IPS DF 6.9 (cell line): ENCODE measurements at places on chromosomes 16 and 17.

DNA sequence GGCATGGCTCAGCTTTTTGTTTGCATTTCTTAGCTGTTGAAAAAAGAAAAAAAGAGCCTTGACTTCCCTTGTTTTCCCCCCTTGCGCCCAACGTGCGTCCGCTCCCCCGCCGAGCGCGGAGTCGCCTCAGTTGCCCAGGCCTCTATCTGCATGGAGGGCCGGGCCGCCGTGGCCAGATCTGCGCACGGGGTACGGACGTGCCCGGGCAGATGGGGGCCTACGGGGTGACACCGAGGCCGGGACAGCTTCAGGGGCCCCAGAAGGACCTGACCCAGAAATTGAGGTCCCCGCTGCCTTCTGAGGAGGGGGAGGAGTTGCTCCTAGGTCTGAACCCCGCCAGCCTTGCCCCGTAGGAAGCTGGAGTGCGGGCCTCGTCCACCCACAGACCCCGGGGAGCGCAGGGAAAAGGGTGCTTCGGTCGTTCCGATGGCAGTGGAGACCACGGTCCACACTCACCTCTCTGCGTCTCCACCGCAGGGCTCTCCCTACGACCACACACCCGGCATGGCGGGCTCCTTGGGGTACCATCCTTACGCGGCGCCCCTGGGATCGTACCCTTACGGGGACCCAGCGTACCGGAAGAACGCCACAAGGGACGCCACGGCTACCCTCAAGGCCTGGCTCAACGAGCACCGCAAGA lies 1.5 kb downstream of the IRX5 start:
- no peak for DNase-seq

DNA sequence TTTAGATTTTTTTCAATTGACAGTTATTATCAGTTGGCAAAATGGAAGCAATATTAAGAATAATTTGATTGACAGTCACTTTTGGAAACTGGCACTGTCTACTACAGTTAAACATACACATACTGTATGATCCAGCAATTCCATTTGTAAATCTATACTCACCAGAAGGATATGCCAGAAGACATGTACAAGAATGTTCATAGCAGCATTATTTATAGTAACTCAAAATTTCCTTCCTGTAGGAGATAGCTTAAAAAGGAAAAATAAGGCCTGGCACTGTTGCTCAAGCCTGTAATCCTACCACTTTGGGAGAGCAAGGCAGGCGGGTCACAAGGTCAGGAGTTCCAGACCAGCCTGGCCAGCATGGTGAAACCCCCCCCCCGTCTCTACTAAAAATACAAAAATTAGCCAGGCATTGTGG lies 89.3 kb downstream of the VMP1 start:
- no peak for DNase-seq

DNA sequence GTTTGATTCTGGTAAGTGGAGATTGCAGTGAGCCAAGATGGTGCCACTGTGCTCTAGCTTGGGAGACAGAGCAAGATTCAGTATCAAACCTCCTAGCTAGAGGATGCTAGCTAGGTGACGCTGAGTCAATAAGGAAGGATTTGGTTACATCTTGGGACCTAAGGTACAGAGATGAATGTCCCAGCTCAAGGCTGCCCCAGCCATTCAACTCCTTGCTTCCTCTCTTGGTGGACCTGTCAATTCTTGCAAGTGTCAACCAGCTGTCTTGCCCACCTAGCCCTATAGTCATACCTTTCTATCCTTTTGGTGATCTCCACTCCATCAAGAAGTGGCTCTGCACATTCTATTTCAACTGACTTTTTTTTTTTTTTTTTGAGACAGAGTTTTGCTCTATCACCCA lies 1.4 kb upstream of the MILR1 start:
- no peak for DNase-seq

GRCh38 chr16:29308644-29309546 lies 97.6 kb downstream of the NPIPB11 start:
- no peak for DNase-seq

DNA sequence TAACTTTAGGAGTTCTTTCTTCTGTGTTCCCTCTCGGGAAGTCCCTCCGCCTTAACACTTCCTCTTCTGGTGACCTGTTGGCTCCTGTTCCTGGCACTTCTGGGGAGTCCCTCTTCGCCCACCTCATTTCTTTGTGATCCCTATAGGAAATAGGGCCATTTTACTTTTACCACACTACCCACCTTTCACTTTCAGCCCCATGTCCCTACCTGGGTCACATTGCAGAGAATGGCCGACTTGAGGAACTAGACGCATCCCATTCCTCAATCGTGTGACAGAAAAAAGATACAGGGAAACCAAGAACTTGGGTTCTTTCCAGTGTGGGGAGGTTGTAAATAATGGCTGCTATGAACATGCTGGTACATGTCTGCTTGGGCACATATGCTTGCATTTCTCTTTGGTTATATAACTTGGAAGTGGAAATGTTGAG lies 6.6 kb downstream of the IL21R start:
- no peak for DNase-seq

GRCh38 chr17:82201498-82201910 lies 11.1 kb downstream of the CCDC57 start:
- DNase-seq: no peak

DNA sequence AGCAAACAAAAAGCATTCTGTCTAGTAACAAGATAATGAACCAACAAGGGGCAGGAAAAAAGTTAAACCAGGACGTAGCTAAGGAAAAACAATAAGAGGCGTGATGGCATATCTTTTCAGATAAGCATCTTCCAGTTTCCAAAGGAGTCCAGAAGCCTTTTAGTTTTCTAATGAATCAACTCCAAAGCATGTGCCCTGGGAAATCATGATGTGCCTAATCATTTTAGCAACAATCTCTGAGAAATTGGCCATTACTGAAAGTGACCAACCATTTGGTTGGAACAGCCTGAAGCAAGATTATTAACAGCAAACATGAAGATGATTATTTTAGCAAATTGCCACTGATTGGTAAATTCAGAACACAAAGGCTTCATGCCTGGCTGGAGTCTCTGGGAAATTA lies 440.9 kb upstream of the MAF start:
- no peak for DNase-seq

DNA sequence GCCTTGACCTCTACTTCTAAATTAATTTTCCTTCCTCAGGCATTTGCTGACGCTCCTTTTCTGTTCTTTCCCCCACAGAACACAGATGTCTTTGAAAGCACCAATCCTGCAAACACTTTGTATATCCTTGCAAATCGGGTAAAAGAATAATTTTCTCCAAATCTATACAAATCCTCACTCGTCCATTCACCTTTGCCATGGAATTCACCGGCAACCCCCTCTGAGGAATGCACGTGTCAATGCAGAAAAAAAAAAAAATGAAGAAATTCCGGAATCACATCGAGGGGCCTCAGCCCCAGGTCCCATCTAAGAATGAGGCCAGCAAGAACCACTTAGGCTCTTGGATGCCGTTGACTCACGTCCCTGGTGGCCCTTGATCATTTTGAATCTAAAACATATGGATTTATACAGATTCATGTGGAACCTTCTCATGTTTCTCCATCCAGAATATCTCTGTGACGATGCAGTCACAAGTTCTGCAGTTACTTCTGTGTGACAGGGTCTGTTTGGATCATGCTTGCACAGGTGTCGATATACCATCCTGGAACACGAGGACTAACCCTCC lies 136.9 kb downstream of the RBFOX3 start:
- DNase-seq: no peak

DNA sequence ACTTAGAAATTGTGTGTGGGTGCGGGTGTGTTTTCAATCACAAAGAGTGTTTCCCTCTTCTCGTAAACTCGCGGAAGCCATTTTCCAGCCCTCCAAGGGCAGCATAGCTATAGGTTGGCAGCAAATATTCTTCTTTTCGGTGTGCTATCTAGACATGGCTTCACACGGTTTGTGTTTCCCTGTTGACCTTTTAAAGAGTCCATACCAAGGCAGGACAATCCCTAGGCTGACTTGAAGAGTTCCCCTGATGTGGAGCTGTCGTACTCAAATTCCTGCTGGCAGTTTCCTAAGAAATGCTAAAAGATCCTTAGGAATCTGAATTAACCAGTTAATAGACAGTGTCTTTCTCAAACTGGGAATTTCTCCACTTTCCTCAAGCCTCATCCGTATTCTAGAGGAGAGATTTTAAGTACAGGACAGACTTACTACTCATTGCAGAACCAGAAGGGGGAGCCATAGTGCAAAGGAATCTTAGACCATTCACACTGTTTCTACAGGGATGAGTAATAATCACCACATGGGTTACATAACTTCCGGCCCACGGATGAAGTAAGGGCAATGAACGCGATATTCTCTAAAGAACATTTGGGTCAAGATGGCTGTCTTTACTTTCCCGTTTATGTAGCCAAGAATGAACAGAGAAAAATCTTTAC lies 288.6 kb upstream of the ELAC2 start:
- peak; percentile 68 for DNase-seq

DNA sequence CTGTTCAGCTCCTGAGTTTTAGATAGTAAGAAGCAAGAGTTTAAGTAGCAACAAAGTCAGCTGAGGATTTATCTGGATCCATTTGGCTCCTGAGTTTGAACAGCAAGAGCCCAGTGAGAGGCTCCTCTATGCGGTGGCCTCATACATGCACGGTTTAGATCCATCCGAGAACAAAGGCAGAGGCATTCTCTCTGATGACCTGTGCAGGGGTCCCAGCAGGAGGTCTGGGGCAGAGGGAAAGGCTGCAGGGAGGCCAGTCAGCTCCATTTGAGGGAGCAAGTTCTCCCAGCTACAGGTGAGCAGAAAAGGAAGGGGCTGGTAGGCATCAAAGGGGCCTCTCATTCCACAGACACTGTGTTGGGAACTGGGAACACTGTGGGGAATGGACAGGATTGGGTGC lies 16.5 kb downstream of the PITPNM3 start:
- DNase-seq: no peak

GRCh38 chr17:66381701-66382362 lies 79.4 kb downstream of the PRKCA start:
- DNase-seq: no peak

DNA sequence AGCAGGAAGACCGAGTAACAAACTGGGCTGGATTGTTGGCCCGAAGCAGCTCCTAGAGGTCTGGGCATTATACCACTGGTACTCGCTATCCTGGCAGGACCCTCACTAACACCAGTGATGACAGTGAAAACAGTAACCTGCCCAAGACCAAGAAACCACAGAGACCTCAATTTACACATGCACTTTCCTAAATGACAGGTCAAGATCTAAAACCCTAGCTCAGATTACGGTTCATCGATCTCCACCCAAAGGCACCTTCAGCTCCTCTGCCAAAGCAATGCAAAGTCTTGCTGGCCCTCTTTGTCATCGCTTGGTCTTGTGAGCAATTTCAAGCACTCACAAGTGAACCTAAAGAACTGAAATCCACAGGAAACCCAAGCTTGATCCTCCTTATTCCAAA lies 1.5 kb downstream of the PIP4K2B start:
- DNase-seq: no peak

DNA sequence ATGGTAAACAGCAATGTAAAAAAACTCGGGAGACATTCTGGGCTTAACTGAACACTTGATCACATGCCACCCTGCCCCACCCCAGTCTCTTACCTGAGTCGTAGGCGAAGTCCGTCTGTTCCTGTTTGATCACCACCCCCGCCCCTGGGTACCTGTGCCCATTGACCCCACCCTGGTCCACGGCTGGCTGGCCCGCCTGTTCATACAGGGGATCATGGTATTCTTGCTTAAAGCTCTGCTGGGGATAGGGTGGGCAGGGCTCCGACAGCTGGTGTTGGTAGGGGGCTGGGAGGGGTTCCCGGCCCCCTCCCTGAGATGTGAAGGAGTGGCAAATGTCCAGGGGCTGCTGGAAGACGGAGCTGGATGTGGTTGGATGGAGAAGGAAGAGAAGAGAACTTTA lies 13.6 kb downstream of the ETV4 start:
- DNase-seq: no peak

GRCh38 chr17:28347261-28347891 lies 10.0 kb downstream of the POLDIP2 start:
- no peak for DNase-seq

DNA sequence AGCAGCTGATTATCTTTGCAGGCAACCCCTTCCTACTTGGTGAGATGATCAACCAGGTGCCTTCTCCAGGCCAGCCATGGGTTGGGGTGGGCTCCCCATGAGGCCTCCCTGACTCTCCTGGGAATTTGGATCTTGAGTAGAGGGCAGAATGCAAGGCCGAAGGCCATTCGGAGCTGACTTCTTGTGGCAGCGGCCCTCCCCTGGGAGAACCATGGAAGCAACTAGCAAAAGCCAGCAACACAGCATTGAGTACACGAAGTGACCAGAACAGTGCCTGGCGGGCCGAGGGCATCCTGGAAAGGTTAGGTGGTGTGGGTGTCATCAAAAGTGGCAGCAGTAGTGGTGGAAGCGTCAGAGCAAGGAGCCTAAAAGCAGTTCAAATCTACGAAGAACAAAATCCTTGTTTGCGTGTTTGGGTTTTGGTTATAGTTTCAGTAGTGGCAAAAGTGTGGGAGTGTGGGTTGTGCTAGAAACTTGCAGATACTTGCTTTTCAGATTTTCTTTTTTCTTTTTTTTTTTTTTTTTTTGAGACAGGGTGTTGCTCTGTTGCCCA lies 2.0 kb upstream of the ALDH3A1 start:
- DNase-seq: no peak
